ENCODE measurements at places on chromosomes 4 and X.
A peak's percentile ranks its signal among the peaks of the same experiment; 100 is the strongest.

DNA sequence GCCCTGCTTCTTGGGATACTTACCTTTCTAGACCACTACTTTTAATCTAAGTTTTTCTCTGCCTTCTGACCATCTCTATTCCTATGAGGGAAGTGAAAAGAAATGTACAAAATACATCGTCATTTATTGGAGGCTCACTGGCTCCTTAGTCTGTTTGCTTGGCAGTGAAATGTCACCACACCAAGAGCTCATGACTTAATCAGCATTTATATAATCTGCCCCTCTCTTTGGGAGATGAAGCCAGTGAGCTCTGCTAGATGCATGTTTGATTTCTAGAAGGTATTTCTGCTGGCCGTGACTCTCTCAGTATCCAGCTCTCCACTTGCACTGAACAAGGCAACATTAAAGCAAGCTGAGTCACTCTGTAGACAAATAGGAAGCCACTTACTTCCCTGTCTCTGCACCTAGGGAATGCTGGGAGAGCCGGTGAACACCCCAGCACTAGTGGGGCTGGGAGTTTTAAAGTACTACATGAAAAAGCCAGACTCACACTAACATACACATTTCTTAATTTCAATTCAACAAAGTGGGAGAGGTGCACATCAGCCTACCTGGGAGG, 79.1 kb downstream of the MID1IP1 start:
- peak; percentile 9 for DNase-seq

DNA sequence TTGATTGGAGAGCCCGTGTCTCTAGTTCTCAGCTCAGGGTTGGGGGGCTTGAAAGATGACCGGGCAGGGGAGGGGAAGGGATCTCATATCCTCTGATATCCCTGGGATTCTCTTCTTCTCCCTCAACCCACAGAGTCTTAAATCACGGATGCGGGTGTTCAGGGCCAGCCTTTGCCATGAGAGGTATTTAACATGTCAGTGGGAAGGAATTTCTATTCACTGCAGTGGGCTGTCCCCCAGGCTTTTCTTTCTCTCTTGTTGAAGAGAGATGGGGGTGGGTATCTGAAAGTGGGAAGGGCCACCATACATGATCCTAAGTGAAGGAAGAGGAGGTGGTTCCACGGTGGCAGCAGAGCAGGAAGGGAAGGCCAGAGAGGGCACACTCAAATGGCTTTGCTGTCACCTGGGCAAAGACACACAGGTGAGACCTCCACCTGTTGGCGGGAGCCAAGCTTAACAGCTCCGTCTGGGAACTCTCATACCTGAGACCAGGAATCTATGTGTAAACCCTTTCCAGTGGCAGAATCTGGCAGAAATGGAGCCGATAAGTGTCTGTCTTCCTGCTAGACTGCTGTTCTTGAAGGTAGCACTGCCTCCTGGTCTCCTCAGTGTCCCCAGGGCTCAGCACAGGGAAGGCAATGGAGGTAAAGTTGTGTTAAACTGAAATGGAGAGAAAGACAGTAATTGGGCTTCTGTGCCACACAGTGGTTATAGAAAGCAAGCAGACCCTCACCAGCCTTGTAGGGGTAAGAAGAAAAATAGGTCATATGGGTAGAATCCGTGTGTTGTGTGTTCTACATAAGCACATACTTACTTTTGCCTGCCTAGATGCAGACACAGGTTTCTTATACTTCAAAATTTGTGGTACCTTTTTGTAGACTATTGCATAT, 49.4 kb downstream of the RHOH start:
- no peak for DNase-seq

GRCh38 chr4:157219711-157220370, 687 bp upstream of the GRIA2 start:
- DNase-seq: peak; percentile 25

GRCh38 chrX:137999552-137999951, 433.6 kb downstream of the ZIC3 start:
- DNase-seq: no peak

DNA sequence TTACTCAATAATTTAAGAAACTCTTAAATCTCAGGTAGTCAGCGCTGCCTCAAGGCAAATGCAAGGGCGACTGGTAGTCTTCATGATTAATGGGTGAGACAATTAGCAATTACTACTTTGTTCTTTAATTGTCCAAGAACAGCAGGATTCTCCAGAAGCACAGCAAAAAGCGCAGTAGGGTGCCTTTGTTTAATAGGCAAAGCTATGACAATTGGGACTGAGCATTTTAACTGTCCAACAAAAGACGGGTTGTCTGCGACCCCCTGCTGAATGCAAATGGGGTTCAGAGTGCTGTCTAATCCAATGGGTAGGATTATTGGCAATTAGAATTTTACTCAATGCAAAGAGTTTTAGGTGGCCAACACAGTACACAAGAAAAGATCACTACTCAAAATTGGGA, 286.1 kb downstream of the CHIC1 start:
- DNase-seq: no peak

GRCh38 chr4:142565771-142566170, 280.3 kb downstream of the INPP4B start:
- DNase-seq: no peak

GRCh38 chr4:100269446-100269845, 79.2 kb upstream of the DDIT4L start:
- DNase-seq: no peak
